Stimulated activated CD8-positive, alpha-beta memory T cell treated with anti-CD3 and anti-CD28 coated beads, Interleukin-2, amount 100 ng/mL, for 1 hour (primary cell): ENCODE measurements at places on chromosomes 6 and 20.

GRCh38 chr6:38021029-38021428, 201.5 kb downstream of the ZFAND3 start:
- no peak for DNase-seq

DNA sequence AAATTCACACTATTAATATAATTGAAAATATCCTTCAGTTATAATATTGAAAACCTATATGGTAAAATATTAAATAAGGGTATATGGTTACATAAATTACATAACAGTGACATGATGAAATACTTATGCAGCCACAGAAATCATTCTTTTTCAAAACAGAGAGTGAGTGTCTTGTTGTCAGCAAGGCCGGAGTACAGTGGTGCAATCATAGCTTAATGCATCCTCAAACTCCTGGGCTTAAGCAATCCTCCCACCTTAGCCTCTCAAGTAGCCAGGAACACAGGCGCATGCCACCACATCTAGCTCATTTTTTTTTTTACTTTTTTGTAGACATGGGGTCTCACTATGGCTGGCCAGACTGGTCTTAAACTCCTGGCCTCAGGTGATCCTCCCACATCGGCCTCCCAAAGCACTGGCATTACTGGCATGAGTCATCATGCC, 40.4 kb downstream of the FAM8A1 start:
- no peak for DNase-seq

GRCh38 chr20:5535125-5535756, 215.0 kb upstream of the SHLD1 start:
- no peak for DNase-seq

GRCh38 chr6:169365567-169366257, 112.1 kb upstream of the THBS2 start:
- DNase-seq = no peak

DNA sequence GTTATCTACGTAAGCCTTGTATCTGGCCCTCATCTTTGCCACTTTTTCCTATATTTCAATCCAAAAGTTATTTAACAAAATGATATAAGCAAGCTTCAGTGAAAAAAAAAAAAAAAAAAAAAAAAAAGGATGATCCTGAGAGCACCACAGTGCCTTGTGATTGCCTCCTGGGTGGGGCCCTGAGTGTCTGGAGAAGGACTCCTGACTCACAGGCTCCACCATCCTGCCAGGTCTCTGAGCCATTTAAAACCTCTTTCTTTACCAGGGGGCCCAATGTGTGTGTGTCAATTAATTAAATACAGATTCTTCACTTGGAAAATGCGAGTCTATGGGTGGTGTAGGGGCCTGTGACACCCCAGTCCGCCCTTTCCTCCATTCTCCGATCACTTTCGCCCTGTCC, 105.2 kb downstream of the SMOC2 start:
- no peak for DNase-seq

DNA sequence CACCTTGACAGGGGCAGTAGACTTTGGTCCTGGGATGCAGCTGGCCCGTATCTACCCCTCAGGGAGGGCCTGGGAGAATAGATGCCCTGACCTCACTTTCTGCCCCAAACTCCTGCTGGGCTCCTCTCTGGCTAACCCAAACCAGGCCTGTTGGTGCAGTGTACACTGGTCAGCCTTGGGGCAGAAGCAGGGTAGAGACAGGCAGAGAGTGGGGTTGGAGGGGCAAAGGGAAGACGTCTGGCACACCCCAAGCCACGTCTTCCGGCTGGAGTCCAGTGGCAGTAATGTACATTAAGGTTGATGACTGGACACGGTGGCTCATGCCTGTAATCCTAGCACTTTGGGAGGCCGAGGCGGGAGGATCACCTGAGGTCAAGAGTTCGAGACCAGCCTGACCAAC, 9.3 kb downstream of the DDR1 start:
- DNase-seq = no peak

DNA sequence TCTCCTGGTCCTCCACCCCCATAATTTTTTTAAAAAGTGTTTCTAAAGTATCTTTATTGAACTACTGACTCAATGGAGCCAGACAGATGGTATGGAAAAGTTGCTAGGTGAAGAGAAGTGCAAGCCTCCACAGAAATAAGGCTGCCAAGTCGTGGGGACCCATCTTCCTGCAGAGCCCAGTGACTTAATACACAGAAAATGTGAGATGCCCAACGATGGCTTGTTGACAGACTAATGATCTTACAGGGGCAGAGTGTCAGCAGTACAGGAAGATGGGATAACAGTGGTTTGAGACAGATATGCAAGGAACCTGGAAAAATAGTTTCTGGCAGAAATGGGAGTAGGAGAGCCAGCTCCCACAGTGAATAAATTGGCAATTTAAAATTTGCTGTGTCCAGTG, 43.3 kb downstream of the FYN start:
- DNase-seq = no peak

DNA sequence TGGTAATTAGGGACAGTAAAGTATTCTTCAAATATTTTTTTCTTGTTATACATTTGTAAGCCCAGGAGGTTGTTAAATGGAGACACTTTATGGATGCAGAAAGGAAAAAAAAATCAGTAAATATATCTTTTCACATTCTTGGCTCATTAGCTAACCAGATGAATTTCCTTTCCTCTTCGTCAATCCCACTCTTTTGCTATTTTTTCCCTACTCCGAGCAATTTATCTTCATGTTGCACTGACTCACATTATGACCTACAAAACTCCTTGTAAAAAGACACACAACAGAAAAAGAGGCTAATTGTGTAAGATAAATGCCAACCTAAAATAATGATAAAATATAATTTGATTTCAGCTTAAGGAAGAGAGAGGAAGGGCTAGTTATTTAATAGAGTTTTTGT, 472.9 kb upstream of the ZNF337 start:
- DNase-seq = no peak

GRCh38 chr20:39130627-39131026, 168.5 kb downstream of the DHX35 start:
- DNase-seq = no peak

- DNase-seq = no peak
Measured at GRCh38 chr6:53144802-53145201, 3.8 kb downstream of the GCM1 start.

- DNase-seq = no peak
Measured at GRCh38 chr6:105851606-105852005, 234.5 kb upstream of the PRDM1 start.

GRCh38 chr6:36638579-36638978, 39.9 kb upstream of the CDKN1A start:
- DNase-seq = no peak

DNA sequence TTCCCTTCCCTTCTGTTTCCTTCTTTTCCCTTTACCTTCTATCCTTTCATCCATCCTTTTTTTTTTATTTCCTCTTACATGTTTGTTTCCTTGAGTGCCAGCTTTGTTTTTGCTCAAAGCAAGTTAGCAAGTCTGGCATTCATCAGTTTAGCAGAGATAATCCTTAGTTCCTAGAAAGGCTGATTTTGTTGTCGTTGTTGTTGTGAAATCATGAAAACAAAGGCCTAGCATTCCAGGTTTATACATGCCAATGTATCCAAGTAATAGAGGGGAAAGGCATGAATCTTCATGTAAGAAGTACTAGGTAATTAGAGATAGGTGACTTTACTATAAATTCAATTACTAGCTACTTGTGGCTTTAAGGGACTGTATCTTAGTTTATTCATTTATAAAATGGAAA, 45.9 kb downstream of the TFAP2B start:
- DNase-seq = no peak

DNA sequence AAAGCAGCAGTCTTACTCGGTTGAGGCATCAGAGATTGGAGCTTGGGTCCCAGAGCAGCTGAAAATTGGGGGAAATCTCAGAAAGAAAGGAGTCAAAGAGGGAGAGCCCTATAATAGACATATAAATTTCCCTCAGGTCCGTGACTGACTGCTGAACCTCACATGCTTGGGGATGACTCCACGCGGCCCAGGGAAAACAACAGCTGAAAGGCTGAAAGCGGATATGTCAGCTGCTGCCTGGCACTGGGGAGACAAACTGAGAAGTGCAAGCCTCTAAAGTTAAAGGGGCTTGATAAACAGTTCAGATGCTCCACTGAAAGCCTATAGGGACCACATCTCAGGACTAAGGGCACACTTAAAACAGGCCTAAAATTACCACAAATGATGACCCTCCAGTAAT, 255.9 kb upstream of the RIN2 start:
- DNase-seq = no peak

DNA sequence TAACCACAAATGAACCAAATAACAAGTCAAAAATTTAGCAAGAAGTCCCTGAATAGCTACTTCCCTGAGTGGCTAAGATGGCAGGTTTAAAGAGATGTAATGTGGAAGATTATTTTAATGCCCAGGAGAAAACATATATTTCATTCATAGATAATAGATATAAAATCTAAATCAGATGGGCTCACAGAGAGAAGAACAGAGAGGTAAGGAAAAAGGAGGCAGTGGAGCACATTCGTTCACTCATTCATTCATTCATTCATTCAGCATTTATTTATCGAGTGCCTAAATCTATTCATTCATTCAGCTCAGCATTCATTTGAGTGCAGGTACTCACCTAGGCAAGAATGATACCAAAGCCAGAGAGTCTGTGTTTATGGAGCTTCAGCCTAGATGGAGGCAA, 32.1 kb upstream of the IYD start:
- DNase-seq = no peak

- no peak for DNase-seq
Measured at GRCh38 chr6:27804851-27805250, 107.3 kb downstream of the OR2B2 start.

- no peak for DNase-seq
Measured at GRCh38 chr6:79608334-79609224, 22.6 kb upstream of the SH3BGRL2 start.

- no peak for DNase-seq
Measured at GRCh38 chr6:135257631-135258405, 76.7 kb downstream of the MYB start.

DNA sequence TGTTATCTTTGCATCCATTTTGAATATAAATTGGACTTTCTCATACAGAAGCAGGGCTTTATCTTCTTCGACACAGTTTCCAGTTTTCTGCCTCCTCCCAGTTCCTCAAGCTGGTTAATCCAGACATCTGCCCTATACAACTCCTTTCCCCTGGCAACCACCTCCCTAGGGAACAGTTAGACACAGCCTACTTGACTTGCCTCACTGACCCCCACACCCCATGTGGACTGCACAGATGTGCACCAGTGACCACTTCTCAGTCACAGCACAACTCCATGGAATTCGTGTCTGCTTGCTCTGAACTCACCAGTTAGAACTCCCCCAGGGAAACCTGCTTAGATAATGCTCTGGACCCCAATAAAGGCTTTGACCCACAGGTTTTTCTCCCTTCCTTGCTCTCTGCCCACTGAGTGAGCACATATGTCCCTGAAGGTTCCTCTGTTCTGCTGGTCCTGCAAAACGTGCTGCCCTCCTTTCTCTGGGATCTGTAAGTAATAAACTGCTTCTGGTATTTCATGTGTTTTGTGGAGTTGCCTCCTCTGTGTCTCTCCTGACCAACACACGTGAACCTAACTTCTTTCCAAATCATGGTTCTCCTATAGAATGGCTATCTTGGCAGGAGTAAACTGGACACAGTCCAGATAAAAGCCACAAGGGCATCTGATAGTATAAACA, 351.2 kb downstream of the CD83 start:
- DNase-seq = no peak

DNA sequence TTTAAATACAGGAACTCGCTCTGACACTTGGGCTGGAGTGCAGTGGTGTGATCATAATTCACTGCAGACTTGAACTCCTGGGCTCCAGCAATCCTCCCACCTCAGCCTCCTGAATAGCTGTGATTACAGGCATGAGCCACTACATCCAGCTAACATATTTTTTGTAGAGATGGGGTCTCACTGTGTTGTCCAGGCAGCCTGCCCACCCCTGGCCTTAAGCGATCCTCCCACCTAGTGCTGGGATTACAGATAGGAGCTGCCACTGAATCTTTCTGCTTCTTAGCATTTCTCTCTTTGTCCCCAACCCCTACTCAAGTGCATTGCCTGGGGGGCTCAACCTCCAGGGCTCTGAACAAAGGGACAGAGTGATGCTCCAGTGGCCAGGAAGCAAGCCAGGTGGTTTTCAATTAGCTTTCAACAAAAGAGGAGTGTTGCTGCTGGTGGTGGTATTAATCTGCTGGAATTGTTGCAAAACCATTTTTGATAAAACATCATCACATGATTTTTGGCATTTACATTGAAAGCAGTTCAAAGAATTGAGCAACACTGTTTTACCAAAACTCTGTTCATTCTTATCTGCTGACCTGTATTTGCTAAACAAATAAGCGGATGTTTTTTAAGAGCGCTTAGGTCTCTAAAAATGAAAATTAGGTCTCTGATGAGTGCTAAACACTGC, 40.4 kb upstream of the BPIFA2 start:
- DNase-seq = no peak

- peak; percentile 54 for DNase-seq
Measured at GRCh38 chr6:2853769-2854395, 12.2 kb upstream of the SERPINB1 start.

DNA sequence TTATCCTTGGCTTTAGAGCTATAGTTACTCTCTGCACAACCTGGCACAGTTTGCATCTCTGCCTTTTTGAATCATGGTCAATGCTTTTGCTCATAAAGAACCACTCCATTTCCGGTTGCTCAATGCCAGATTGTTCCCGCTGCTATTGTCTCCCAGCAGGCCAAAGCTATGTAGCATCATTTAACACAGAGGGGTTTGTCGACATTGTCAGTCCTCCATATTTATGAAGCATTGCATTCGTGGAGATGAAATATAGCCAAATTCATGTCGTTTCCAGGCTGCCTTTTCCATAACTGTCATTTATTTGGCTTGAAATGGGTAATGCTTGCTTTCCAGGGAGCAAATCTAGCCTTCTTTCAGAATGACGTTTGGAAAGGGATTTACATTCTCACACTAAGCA, 598.8 kb downstream of the EPHA7 start:
- DNase-seq = no peak

GRCh38 chr6:55184782-55185530, 10.6 kb downstream of the HCRTR2 start:
- no peak for DNase-seq
